ENCODE measurements at places on chromosomes 4 and X. TPM values are rescaled to one million over a fixed set of nuclear protein-coding genes. Genes with fewer than 3 reads are reported as not detected.

Gene SHROOM2
- 1.3 TPM for total RNA-seq

Gene CFI
- 0.61 TPM for total RNA-seq

Gene COL4A6
- 0.36 TPM for total RNA-seq

Gene ADH1A
- not detected for total RNA-seq

Gene GUCY1B1
- total RNA-seq, result 5.5 TPM

Gene FGD1
- total RNA-seq, result 12.5 TPM

Measured in hair follicle dermal papilla cell (primary cell).